HEK293T (cell line): ENCODE measurements at places on chromosomes 7 and 10.

GRCh38 chr7:135164357-135165061 lies 6.0 kb downstream of the CYREN start:
- peak; percentile 23 for DNase-seq

DNA sequence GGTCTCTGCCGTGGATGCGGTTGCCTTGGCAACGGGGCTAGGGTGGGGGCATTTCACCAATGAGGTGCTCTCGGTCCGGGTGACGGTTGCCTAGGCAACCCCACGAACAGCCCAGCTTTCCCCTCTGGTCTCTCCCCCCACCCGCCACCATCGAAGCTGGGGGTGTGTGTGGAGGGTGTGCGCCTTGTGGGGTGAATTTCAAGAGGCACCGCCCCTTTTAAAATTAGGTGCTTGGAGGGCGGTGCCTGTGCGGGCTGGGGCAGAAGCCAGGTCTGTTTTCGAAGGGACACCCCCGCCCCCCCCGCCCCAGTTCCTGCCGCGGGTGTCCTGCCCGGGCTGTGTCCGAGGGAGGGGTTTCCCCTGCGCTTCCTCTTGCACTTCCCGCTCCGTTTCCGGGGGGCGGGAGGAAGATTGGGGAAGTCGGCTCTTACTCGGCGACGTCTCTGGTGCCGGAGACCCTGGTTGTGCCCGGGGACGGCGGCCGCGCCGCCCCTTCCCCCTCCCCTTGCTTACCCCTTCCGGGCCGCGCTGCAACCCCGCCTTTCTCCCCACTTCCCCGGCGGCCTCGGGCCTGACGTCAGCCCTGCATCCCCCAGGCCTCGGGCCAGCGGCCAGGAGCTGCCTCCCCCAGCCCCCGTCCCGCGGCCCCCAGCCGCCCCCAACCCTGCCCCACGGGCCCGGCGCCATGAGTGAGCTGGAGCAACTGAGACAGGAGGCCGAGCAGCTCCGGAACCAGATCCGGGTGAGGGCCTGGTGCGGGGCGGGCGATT lies 2.2 kb downstream of the GNB2 start:
- no peak for DNase-seq

DNA sequence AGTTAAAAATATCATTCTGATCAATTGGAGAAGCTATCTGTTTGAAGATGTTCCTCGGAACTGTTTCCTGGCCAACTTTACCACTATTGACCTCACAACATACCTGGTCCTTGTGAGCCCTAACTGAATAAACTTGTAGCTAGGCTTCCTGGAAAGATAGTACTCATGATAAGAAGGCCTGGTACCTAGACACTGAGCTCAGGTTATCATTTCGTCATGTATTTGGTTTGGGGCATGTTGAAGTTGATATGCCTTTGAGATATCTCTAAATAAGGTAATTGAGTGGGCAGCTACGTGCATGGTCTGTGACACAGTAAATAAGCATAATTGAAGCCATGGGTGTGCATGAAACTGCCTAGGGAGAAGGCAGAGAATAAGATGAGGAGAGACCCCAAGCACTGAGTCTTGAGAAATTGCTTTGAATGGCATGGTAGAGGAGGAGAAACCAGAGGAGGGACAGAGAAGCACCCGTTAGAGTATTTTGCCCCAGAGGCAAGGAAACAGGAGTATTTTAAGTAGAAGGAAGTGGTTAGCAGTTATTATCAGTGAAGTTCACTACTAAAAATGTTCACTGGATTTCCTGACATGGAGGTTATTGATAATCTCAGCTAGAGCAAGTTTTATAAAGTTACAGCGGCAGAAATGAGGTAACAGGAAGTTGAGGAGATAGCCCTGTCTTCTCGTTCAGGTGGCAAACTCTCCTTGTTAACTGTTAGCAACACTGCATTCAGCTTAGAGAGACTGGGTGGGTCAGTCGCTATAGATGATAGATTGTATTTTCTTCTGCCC lies 55.6 kb downstream of the CC2D2B start:
- DNase-seq = no peak

DNA sequence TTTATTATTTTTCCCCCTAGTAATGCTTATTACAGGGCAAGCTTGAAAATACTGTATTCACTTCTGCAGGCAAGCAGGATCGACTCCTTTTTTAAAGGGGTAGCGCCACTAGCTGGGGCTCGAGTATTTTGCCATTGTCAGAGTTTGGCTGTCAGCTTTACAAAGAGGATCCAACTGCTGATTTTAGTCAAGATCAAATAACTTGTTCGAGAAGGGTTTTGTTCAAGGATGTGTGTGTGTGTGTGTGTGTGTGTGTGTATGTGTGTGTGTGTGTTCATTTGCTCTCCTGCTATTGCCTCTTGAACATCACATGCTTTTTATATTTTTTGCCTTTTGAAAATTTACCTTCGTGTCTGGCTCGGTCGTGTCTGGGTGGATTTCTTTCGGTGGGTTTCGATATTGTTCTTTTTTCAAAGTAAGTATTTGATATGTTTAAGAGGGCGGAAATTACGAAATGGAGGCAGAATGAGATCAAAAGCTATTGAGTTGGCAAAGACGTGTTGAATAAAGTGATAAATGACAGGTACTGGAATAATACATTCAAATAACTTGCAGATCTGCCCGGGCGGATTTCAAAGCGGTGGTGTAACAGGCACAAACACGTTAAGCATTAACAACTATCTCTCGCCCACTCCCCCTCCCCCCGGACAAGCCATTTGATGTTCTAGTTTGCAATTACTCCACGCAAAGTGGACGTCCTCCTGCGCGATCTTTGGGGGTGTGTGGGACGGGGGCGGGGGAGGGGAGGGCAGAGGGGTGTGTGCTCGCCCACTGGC lies 1.1 kb downstream of the ARID5B start:
- no peak for DNase-seq

- no peak for DNase-seq
These were observed 28.9 kb upstream of the RBM20 start for GRCh38 chr10:110615057-110615747.

GRCh38 chr10:48814933-48815332 lies 124.7 kb downstream of the LRRC18 start:
- DNase-seq = no peak

GRCh38 chr7:111094419-111094818 lies 3.5 kb downstream of the LRRN3 start:
- no peak for DNase-seq

GRCh38 chr7:96016735-96017134 lies 244.4 kb downstream of the DYNC1I1 start:
- DNase-seq = no peak

GRCh38 chr10:69732826-69733150 lies 68.9 kb upstream of the COL13A1 start:
- no peak for DNase-seq

GRCh38 chr7:35646289-35647023 lies 48.5 kb downstream of the HERPUD2 start:
- DNase-seq = no peak

DNA sequence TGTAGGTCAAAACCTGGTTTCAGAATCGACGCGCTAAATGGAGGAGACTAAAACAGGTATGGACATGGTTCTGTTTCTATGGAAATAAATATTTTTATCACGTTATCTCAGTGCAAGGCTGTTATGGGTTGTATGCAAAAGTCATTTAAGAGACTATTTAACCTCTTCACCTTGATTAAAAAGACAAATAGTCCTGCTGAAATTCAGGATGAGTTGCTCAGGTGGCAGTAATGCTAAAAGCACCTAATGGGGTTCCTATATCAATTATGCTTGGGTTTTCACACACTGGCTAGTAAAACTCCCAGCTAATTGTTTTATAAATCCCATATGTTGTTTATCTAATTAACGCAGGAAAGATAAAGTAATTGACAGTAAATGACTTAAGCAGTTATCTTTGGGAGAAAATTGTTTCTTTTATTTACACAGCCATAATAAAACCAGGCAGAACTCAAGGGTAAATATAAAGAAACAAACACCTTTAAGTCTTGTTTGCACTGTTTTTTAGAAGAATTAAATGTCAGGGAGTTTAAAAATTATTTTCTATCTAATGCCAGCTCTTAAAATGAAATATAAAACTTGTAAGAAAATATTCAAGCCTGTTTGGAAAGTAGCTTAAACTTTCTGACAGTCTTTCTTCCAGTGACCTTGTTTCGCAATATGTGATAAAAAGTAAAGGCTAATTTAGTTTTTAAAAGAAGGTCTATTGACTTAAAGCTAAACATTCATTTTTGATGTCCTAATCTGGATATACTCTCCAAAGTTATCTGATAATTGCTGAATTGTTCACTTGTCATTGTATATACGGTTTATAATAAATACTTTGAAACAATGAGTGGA lies 3.2 kb downstream of the HHEX start:
- no peak for DNase-seq

DNA sequence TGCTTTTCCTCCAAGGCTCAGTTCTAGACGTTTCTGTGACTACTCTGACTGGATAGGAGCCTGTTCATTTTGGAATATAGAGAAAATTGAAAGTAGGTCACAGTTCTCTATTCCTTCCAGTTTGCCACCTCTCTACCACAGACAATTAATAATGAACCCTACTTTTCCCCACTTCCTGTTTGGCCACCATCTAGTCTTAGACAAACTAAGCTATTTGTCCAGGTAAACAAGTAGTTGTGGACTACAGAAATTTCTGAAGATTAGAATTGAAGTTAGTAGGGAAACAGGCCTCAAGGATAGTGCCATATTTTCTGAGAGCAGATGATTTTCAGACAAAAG lies 87.0 kb downstream of the AUTS2 start:
- DNase-seq = no peak

DNA sequence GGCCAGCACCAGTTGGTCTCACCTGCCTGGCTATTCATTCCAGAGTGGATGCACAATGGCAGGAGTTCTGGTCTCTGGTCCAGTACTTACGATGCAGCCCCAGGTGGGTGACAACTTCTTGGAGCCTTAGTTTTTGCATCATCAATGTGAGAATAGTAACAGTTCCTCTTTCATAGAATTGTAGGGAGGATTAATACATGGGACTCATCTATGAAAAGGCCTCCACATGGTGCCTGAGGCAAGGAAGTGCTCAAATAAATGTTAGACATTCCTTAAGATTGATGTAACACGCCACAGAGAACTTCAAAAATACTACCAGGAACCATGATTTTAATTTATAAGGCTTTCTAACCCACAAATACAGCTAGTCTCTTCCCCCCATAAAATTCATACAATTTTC lies 120.1 kb upstream of the CHST15 start:
- DNase-seq = no peak

DNA sequence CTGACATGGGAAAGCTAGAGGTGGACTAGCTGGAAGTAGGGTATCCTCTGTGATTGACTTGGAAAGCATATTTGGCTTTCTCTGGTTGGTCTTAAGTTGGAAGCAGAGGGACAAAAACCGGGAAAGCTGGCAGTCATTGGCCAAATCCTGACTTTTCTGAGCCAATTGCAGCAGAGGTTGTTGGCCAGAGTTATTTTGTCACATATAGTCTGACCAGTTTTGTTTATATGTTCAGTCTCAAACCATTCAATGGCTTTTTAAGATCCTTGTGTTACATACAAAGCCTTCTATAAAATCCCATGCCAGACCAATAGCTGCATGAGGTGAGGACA lies 6.3 kb downstream of the CFAP69 start:
- DNase-seq = no peak

- no peak for DNase-seq
These were observed 92.7 kb downstream of the SEMA3D start for GRCh38 chr7:85094046-85094725.

DNA sequence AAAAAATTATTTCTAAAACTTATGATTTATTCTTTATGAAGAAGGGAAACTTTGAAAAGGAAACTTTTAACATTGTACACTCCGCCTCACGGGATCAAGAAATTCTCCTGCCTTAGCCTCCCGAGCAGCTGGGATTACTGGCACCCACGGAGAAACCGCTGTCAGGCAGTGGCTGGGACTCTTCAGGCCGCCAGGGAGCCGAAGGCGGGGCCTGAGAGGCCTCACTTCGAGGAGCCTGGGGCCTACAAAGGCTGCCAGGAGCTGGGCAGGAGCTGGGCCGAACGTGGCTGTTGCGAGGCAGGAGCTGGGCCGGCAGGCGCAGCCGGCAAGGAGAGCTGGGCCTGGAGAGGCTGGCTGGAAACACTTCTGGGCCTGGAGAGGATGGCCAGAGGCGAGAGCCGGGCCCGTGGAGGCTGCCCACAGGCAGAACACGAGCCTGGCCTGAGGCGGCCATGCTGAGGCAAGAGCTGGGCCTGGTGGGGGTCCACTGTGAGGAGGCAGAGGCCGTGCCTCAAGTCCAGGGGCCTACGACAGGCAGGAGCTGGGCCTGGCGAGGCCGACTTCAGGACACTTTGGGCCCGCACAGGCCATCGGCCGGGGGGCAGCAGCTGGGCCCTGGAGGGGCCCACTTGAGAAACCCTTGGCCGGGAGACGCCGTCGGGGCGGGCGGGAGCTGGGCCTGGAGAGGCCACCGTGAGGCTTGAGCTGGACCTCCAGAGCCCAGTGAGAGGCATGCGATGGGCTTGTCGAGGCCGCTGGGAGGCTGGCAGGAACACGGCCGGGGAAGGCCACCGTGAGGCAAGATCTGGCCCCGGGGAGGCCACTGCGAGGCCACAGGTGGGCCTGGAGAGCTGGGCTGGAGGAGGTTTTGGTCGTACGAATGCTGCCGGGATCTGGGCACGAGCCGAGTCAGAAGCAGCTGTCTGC lies 23.7 kb downstream of the MDH2 start:
- peak; percentile 12 for DNase-seq

DNA sequence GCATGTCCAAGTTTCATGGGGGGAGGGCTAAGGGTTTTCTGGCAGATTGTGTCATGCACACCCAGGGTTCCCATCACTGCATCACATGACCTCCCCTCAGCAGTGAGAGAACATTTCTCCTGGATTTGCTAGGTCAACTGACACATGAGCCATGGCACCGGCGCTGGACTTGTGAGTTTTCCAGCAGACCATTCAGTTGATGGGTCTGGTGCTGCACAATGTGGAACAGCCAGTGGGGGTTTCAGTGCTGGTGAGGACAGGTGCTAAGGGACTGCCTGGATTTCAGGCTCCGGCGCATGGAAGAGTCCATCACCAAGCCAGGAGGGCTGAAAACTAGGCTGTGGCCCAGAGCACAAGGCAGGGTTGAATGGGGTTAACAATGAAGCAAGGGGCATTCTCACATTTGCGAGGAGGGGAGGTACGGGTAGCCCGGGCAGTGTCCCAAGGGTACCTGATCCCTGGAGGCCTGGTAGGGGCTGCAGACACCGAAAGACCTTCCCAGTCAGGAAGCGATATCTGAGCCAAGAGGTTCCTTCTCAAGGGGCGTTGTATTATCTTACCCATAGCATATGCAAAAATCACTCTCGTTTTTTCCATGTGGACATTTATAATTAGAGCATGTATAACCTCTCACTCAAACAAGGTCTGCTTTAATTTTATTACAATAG lies 203.0 kb downstream of the TNS3 start:
- DNase-seq = no peak

- no peak for DNase-seq
These were observed 230.6 kb upstream of the ZMIZ1 start for GRCh38 chr10:78838141-78838657.

DNA sequence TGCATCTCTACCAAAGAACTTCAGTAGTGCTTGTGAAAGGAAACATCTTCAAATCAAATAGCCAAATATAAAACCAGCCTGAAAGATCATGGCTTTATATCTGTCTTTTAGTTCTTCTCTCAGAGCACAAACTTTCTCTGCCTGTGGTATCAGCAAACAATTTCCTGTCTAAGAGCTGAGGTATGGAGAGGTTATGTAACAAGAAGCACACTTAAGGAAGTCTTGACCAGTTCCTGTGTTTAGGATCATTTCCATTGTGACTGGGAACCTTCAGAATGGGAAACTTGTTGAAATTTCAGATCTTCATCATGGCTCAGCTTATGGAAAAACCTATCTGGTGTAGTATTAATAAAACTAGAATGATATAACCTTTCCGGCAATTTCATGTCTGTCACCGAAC lies 148.8 kb downstream of the MBL2 start:
- DNase-seq = no peak

- DNase-seq = no peak
These were observed 73.8 kb downstream of the CCDC6 start for GRCh38 chr10:59832506-59832905.
